HFFc6 (cell line): ENCODE measurements at places on chromosomes 16 and 17. TPM values are rescaled to one million over a fixed set of nuclear protein-coding genes. Genes with fewer than 3 reads are reported as not detected.

DNA sequence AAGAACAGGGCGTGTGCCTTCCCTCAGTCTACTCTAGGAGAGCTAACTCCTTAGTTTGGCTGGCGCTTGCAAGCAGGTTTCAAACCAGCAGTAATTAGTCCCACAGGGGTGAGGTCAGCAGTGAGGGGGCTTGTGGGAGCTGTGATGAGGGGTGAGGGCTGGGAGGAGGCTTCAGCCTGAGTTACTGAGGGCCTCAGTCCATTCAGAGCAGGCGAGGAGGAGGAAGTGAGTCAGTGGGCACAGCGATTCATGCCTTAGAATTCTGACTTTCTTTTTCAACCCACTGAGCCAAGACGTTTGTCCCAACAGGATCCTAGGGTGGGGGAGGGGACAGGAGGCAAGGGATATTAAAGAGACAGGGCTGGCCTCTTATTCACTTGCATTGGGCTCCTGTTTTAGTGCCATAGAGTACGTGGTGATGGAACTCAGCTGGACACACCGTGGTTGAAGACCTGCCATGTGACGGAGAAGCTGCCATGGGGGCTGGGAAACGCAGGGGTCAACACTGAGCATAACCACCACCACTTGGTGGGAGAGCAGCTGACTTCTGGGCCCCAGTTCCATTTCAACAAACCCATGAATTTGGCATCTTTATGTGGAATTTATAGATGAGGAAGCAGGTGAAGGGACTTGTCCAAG, 8.3 kb upstream of the ITGA3 start:
- H3K36me3 ChIP-seq, result no peaks in the 10 kb centered on the region
- peak overlapping the region; percentile 93 for H3K27ac ChIP-seq
- H3K27me3 ChIP-seq, result no peaks in the 10 kb centered on the region; the same call in 1 of the 2 replicates

DNA sequence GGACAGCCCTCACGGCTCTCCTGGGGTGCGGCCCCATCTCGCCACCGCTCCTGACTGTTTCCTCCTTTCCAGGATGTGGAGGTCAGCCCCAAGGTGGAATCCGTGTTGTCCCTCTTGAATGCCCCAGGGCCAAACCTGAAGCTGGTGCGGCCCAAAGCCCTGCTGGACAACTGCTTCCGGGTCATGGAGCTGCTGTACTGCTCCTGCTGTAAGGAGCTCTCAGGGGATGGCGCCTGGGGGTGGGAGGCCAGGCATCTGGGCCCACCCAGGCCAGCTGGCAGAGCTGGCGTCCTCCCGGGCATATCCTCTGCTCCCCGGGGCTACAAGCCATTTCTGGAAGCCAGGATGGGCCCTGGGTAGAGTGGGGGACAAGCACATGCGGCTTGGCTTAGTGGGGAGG, 13.2 kb downstream of the IL34 start:
- H3K27me3 ChIP-seq, result peaks cover 21% of the 10 kb centered on the region
- no peak overlapping the region for H3K27ac ChIP-seq
- DNase-seq, result no peak

DNA sequence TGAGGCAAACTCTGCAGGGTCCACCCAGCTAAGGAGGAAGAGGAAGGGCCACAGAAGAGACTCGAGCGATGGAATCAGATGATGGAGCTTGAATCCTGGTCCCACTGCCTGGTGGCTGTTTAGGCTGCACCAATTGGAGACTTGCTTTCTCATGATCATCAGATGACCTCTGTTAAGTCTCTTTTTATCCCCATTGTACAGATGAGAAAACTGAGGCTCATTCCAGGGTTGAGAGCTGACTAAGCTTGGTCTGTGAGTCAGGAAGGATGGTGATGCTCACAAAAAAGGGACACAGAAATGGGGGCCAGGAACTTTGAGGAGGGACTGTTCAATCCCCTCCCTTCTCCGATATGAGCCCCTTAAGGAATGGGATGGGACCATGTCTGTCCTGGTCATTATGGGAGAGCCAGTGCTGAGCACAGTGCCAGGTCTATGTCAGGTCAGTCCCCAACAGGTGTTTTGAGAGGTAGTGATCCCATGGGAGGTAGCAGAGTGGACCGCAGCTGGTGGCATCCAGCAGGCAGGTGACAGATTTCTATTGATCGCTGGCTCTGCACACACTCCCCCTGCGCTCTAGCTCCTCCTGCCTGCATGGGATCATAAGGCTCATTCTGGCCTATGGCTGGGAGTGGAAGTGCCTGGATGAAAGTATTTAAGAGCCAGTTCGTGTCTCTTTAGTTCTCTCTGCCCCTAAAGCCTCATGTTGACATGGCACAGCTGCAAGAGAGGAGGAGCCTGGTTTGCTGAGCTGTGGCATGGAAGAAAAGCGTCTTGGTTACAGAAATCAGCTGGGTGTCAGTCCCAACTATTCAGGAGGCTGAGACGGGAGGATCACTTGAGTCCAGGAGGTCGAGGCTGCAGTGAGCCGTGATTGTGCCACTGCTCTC, 27.2 kb downstream of the SNX20 start:
- H3K36me3 ChIP-seq, result no peaks in the 10 kb centered on the region
- H3K27me3 ChIP-seq, result peaks cover 15% of the 10 kb centered on the region
- H3K4me1 ChIP-seq, result no peaks in the 10 kb centered on the region
- H3K4me3 ChIP-seq, result no peak overlapping the region

GRCh38 chr17:778096-778495, 4.0 kb downstream of the GLOD4 start:
- no peak overlapping the region for H3K27ac ChIP-seq
- peaks cover 12% of the 10 kb centered on the region for H3K27me3 ChIP-seq
- peaks cover 47% of the 10 kb centered on the region for H3K36me3 ChIP-seq
- H3K4me1 ChIP-seq, result peaks cover 18% of the 10 kb centered on the region
- DNase-seq, result no peak

- no peaks in the 10 kb centered on the region for H3K36me3 ChIP-seq
- no peaks in the 10 kb centered on the region for H3K4me1 ChIP-seq
- H3K27me3 ChIP-seq, result peaks cover 27% of the 10 kb centered on the region
- H3K4me3 ChIP-seq, result no peak overlapping the region
- no peak overlapping the region for H3K27ac ChIP-seq
Measured at GRCh38 chr17:79420318-79421243, 190.3 kb downstream of the RBFOX3 start.

GRCh38 chr17:43334738-43335402, 63.9 kb upstream of the ARL4D start:
- H3K4me1 ChIP-seq, result peaks cover 43% of the 10 kb centered on the region
- H3K27me3 ChIP-seq, result peaks cover 7% of the 10 kb centered on the region
- no peaks in the 10 kb centered on the region for H3K36me3 ChIP-seq
- no peak overlapping the region for H3K4me3 ChIP-seq

DNA sequence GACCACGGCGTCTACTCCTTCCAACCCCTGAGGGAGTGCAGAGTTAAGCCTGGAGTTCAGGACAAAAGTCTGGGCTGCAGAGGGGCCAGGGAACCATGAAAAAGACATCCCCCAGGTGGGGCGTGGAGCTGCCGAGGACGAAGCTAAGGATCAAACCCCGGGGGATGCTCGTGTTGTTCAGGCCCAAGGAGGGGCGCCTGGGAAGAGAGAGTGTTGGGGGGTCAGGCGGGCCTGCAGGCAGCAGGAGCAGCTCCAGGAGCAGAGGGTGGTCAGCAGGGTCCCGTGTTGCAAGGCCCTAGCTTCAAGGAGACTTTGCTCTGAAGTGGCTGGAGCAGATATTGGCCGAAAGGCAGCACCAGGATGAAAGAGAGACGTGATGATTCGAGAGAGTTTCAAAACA, 26.7 kb downstream of the NECAB2 start:
- H3K4me3 ChIP-seq, result no peak overlapping the region
- peaks cover 16% of the 10 kb centered on the region for H3K27me3 ChIP-seq
- no peak for DNase-seq
- H3K4me1 ChIP-seq, result peaks cover 30% of the 10 kb centered on the region
- no peak overlapping the region for H3K27ac ChIP-seq
- H3K36me3 ChIP-seq, result no peaks in the 10 kb centered on the region

Gene ASGR1
- 0.80 to 1.6 TPM (median 1.0 TPM) in 3 replicates for total RNA-seq
